ENCODE measurements at places on chromosomes 12 and 14. TPM values are rescaled to one million over a fixed set of nuclear protein-coding genes. Genes with fewer than 3 reads are reported as not detected.

The RTN1 gene
- total RNA-seq = 0.12 TPM

The TAS2R46 gene
- not detected for total RNA-seq

The MAPK1IP1L gene
- total RNA-seq = 56.2 TPM

The TAS2R7 gene
- not detected for total RNA-seq

The GALNT16 gene
- total RNA-seq = 0.37 TPM

The SOAT2 gene
- total RNA-seq = not detected
